ENCODE measurements at places on chromosomes 16 and 17.
A peak's percentile ranks its signal among the peaks of the same experiment; 100 is the strongest.

DNA sequence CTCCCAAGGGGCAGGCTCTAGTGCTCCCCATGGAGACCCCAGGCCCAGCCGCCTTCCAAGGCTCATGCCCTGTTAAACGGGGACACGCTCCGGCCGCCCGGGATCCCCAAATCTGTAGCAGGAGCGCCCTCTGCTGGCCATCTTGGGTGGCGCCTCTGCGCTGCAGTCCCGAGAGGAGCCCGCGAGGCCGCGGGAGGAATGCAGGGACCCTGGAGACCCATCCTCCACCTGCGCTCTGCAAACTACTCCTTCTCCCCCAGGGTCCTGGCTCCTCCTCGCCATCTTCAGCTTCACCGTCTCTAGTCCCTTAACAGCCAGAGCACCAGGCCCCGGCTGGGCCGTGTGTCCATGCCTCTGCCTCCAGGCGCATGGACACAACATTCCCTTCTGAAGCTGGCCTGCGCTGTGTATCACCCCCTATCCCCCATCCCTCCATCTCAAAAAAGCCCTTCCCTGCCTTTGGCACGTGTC is 23.6 kb upstream of the KRT17 start:
- DNase-seq: peak; percentile 72

- no peak for DNase-seq
Measured at GRCh38 chr17:51455931-51456330, 195.6 kb downstream of the UTP18 start.

DNA sequence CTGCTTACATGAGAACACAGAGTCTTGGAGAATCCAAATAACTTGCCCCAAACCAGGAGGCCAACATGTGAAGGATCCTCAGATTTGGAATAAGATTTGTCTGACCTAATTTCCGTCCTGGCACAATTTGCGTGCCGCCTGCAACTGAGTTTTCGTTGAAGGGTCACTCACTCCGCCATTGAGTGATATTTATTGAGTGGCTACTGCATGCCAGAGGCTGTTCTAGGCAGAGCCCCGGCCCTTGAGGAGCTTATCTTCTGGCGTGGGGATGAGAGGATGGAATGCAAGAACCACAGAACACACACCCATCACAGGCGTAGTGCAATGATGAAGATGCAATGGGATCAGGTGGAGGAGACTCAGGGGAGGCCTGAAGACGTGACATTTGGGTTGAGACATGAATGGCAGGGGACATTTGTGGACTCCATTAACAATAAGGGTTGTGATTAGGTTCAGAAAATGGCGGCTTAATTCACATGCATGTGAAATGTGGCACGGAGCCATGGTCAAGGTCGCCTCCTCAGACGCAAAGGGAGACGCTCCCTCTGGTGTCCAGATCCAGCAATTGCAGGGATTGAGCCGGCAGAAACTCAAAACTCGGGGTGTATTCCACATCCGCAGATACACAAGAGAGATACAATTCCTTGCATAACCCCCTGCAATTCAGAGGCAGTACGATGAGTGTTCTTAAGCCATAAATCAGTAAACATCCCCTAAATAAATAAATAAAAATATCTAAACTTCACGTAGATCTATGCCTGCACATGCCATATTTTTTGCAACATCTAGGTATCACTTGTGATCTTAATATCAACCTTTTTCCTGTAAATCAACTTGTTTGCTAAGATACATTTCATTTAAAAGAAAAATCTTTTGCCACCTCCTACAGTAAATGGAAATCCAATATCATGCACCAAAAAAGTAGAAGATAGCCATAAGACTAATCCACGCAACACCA is 57.9 kb upstream of the CACNG4 start:
- peak; percentile 53 for DNase-seq

GRCh38 chr16:9311303-9311954 is 220.0 kb downstream of the HAPSTR1 start:
- no peak for DNase-seq

- DNase-seq: no peak
Measured at GRCh38 chr17:65942592-65942991, 249.3 kb downstream of the CEP112 start.

DNA sequence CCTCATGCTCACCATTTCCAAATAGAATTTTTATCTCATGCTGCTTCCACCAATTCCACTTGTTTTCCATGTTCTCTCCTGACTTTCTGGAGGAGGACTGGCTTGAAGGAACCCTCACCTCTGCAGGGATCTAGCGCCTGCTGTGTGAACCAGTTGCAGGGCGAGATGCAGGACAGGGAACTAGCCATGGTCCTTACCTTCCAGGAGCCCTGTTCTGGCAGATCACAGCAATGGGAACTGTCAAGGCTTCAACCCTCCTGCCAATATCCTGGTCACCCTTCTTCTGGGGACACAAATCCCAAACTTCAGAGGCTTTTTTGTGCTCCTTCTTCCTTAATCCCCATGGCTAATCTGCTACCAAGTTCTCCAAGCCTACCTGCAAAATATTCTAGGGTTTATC is 60.4 kb upstream of the MMP2 start:
- DNase-seq: no peak

DNA sequence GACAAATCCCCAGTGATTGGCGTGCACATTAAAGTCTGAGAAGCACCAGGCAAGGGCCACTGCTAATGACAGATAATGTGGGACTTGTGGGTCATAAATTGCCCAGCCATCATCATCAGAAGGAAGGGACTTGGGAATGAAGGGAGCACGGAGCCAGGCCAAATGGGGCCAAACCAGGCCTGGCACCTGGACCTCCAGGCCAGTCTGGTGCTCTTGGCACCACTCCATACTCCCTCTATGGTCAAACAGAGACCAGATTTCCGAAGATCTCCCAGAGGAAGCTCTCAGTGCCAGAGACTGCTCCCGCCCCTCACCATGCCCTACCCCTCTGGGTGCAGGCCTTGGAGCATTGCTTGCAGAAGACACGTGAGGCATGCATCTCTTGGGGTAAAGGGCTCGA is 142.2 kb downstream of the CCDC182 start:
- DNase-seq: no peak

- DNase-seq: no peak
Measured at GRCh38 chr16:23283571-23283970, 18.5 kb upstream of the SCNN1B start.
